ENCODE measurements at places on chromosomes 3 and 15. TPM values are rescaled to one million over a fixed set of nuclear protein-coding genes. Genes with fewer than 3 reads are reported as not detected.

Gene GCSAM
- not detected for total RNA-seq

Gene WDR93
- not detected for total RNA-seq

Gene ANKRD34C
- total RNA-seq: 0.30 TPM

- no peaks in the 10 kb centered on the region for H3K4me1 ChIP-seq
- no peak overlapping the region for H3K4me3 ChIP-seq
- no peaks in the 10 kb centered on the region for H3K36me3 ChIP-seq
- no peak for DNase-seq
- no peaks in the 10 kb centered on the region for H3K27me3 ChIP-seq
Observed at GRCh38 chr3:143298380-143298779, 178.8 kb downstream of the CHST2 start.

Gene ASB14
- total RNA-seq: not detected

Gene CLDN16
- total RNA-seq: not detected

DNA sequence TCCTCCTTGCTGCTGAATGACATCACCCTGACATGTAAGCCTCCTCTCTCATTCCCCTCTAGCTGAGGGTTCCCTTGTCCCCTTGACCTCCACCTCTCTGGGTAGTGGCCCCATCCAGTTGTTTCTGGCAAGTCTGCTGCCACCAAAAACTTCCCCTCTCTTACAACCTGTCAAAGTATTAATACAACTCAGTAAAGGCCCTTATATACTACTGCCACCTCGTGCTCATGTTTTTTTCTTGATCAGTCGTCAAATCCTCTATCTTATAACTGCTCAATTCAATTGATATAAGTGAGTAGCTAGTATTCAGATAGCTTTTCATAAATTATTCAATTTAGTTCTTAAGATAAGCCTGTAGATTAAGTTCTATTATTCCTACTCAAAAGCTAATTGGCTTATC lies 249.6 kb downstream of the MBNL1 start:
- no peak overlapping the region for H3K4me3 ChIP-seq
- no peaks in the 10 kb centered on the region for H3K36me3 ChIP-seq
- DNase-seq: no peak
- no peaks in the 10 kb centered on the region for H3K27me3 ChIP-seq

Data from aorta (tissue), 5 donors.